C1 segment of cervical spinal cord (tissue), 14 donors: ENCODE measurements at places on chromosomes 11 and 22.

DNA sequence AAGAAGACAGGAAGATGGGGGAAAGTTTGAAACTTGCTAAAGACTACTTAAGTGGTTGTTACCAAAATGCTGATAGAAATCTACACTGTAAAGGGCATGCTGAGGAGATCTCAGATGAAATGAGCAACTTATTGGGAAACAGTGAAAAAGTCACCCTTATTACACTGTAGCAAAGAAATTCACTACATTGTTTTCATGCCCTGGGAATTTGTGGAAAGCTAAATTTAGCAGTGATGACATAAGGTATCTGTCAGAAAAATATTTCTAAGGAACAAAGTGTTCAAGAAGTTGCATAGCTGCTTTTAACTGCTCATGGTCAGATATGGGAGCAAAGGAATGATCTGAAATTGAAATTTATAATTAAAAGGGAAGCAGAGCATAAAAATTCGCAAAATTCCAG is 702.4 kb upstream of the LRRC4C start:
- no peak for DNase-seq

- DNase-seq: no peak
These were observed 742.1 kb upstream of the TENM4 start for GRCh38 chr11:80182901-80183300.

GRCh38 chr22:29125844-29126243 is 53.0 kb downstream of the KREMEN1 start:
- DNase-seq: no peak

- no peak for DNase-seq
These were observed 163.8 kb downstream of the SWAP70 start for GRCh38 chr11:9827708-9828107.

- no peak for DNase-seq
These were observed 2.7 kb downstream of the UQCR10 start for GRCh38 chr22:29769723-29770321.

DNA sequence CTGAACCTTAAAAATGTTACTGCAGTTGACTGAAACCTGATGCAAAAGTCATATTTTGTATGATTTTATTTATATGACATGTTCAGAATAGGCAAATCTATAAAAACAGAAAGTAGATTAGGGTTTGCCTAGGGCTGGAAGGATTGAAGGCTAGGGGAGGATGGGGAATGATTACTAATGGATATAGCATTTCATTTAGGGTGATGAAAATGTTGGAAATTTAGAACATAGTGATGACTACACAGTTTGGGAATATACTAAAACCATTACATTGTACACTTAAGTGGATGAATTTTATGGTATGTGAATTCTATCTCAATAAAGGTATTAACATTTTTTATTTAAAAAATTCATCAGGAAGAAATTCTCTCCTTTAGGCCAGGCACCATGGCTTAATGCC is 22.9 kb upstream of the PAFAH1B2 start:
- no peak for DNase-seq
